Heart left ventricle (tissue), 16 donors: ENCODE measurements at places on chromosomes 4 and X.

DNA sequence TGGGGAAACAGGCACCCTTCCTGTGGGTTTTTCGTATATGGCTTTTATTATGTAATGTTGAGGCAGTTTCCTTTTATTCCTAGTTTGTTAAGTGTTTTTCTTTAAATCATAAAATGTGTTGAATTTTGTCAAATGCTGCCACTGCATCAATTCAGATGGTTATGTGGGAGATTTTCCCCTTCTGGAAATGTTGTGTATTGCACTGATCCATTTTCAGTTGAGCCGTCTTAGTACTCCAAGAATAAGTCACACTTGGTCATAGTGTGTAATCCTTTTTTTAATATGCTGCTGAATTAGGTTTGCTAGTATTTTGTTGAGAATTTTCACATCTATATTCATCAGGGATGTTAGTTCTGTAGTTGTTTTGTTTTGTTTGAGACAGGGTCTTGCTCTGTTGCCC is 9.5 kb upstream of the CTBP1 start:
- no peaks in the 10 kb centered on the region for H3K27me3 ChIP-seq
- H3K4me3 ChIP-seq: no peak overlapping the region
- H3K36me3 ChIP-seq: no peaks in the 10 kb centered on the region
- no peak for DNase-seq
- H3K27ac ChIP-seq: no peak overlapping the region

DNA sequence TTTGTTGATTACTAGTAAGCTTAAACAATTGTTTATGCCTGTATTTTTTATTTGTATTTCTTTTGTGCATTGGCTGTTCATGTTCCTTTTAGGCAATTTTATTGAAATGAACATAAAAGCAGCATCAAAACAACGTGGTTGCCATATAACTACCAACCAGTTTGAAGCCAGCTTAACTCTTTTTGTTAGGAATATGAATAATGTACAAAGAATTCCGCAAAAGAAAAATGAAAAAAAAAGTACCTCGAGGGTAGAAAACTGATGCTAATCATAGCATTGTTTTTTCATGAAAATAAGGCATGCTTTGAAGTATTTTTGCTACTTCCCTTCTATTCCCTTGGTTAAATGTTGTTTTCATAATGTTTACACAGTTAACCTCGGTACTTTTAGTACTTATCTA is 1024.0 kb upstream of the SLIT2 start:
- H3K27ac ChIP-seq: no peak overlapping the region
- H3K36me3 ChIP-seq: no peaks in the 10 kb centered on the region
- H3K27me3 ChIP-seq: no peaks in the 10 kb centered on the region
- H3K4me1 ChIP-seq: no peaks in the 10 kb centered on the region
- no peak for DNase-seq
- H3K4me3 ChIP-seq: no peak overlapping the region

DNA sequence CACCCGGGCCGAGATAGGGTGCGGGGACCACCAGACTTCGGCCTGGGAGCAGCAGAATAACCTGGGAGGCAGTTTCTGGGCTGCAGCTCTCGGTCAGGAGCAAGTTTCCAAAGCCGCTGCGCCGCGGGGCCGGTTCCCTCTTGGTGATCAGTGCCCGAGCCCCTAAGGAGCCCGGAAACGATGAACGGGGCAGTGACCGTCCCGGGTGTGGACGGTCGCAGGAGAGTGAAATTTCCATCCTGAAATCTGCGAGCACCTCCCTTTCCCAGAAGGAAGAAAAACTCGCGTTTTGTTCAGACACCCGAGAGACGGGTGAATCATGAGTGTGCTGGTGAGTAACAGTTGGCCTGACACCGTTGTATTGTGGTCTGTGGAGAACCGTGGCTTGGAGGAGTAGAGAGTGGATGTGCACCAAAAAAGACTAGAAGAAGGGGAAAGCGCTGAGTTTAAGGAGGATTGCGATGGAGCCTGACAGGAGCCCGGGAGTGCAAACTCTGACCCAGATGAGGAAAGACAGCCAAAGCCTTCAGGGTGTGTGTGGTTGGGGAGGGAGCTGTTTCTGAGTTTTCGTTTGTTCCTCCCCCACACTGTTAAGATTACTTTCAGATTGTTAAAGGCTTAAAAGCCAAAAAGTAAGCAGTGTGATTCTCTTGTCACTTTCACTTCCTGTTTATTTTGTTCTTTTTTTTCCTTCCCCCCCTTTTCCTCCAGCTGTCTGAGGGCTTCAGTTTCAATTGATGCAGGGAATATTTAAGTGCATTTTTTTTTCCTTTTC is 828 bp downstream of the MCUB start:
- no peaks in the 10 kb centered on the region for H3K36me3 ChIP-seq
- H3K27me3 ChIP-seq: no peaks in the 10 kb centered on the region
- peak overlapping the region; percentile 70 for H3K4me3 ChIP-seq
- H3K4me1 ChIP-seq: peaks cover 31% of the 10 kb centered on the region

DNA sequence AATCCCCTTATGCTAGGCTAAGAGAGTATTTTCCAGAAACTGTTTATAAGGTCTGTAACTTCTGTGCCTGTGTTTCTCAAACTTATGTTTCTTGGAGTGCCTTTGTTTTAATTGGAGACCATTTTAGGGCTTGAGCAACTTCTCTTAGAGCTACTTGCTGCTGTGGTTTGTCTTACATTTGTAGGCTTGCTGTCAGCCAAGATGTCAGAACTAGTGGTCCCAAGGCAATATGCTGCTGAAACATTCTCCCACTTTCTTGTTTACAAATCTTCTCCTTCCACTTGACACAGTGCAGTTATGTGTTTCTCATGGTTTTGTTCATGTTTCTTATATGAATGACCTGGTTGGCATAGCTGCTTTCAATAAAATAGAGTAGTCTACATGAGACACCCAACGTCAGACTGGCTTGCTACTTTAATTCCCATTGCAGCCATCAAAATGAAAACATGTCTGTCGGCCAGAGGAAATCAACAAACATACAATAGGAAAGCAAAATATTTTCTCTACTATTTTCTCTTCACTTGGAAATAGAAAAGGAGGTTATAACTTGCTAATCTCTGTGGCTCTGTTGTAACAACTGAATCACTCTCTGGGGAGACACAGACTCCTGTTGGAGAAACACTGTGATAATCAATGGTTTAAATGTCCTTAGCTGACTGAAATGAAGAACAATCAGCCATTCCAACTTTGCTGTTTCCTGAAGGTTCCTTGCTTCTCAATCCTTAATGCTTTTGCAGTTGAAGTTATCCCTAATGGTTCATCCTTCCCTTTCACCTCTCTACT is 426.4 kb downstream of the PDGFC start:
- DNase-seq: no peak
- H3K27me3 ChIP-seq: no peaks in the 10 kb centered on the region
- H3K36me3 ChIP-seq: no peaks in the 10 kb centered on the region

- H3K27me3 ChIP-seq: no peaks in the 10 kb centered on the region
- no peaks in the 10 kb centered on the region for H3K4me1 ChIP-seq
- H3K4me3 ChIP-seq: no peak overlapping the region
These were observed 4.0 kb downstream of the MAGEB2 start for GRCh38 chrX:30219372-30219771.

DNA sequence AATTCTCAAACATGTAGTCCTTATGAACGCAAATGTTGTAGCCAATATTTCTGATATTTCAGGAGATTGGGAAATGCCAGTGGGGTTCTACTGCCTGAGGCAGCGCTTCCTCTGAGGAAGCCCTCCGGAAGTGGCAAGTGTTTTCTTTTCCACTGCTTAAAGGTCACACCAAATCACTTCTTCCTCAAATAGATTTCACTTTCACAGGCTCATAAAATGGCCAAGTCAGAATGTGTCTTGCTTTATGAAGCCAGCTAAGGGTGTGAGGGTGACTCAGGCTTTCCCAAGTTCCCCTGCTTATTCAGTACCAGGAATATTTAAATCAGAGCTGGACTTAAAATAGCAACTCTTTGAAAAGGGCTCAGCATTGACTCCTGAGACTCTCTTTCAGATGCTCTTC is 514.2 kb upstream of the DIPK2B start:
- H3K27ac ChIP-seq: no peak overlapping the region
- H3K36me3 ChIP-seq: no peaks in the 10 kb centered on the region
- H3K27me3 ChIP-seq: no peaks in the 10 kb centered on the region
- no peak overlapping the region for H3K4me3 ChIP-seq
- DNase-seq: peak; percentile 2

DNA sequence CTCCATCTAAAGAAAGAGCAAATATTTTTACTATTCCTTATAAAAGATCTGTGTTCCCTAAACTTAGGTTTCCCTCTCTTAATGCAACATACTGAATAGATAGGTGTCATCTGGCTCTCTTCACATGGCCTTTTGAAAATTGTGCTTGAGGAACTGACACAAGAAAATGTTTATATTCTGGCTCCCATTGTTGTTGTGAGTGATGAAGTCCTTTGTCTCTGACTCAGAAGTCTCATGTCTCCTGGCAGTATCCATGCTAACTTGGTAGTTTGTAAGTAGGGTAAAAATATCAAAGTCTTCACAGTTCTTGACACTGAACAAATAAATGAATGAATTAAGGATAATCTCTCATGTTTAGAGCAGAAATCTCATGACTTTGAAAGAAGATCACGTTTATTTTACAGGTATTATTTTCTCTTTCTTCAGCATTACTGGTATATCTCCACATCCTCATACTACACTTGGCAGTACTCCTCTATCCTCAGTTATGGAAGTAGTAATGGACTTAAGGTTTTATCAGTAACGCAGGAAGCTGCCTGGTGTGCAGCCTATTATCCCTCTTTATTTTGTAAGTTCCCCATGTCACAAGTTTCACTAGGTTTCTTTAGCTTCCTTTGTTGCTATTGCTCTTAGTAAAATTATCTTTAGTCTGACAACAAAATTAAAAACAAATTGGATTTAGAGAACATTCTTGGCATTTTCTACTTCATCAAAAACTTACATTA is 14.2 kb upstream of the PABPC4L start:
- no peaks in the 10 kb centered on the region for H3K4me1 ChIP-seq
- H3K27me3 ChIP-seq: no peaks in the 10 kb centered on the region
- DNase-seq: no peak
- H3K36me3 ChIP-seq: no peaks in the 10 kb centered on the region
- H3K27ac ChIP-seq: no peak overlapping the region

DNA sequence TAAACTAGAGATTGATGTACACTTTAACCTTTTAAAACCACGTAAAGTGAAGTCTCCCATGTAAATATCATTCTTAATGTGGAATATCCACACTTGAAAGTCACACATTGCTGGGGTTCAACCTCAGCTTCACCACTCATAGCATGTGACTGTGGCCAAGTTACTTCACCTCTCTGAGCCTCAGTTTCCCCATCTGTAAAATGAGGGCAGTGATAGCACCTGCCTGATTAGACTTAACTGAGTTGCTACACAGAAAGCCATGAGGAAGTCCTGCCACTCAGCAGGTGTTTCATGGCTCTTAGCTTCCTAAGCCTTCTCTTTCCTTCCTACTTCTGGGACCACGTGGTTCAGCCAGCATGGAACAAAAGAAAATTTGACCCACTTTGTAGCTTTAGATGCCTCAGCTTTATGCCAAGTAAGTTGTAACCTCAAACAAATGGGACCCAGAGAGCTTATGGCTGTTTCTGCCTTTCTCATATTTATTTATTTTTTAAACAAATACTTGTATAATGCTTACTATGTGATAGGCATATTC is 277.3 kb upstream of the KLF3 start:
- no peaks in the 10 kb centered on the region for H3K27me3 ChIP-seq
- H3K27ac ChIP-seq: peak overlapping the region; percentile 27
- H3K4me1 ChIP-seq: peaks cover 25% of the 10 kb centered on the region
- no peaks in the 10 kb centered on the region for H3K36me3 ChIP-seq

DNA sequence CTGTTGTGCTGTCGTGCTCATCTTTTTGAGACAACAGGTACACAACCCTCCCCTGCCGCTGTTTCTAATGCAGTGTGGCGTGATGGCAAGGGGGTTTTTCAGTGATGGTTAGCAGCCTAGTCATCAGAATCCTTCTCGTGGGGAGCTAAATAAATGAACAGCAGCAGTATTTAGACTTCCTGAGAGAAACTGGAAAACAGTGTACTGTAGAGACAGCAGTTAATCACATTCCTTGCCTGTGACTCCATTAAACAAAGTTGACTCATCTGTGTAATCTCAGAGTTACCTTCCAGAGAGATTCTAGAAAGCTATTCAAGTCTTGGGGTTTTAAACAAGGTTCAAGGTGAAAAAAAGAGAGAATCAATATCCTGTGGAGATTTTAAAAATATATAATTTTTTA is 1753.2 kb upstream of the PCDH7 start:
- no peak overlapping the region for H3K4me3 ChIP-seq
- no peaks in the 10 kb centered on the region for H3K36me3 ChIP-seq
- H3K27ac ChIP-seq: no peak overlapping the region
- H3K4me1 ChIP-seq: no peaks in the 10 kb centered on the region

DNA sequence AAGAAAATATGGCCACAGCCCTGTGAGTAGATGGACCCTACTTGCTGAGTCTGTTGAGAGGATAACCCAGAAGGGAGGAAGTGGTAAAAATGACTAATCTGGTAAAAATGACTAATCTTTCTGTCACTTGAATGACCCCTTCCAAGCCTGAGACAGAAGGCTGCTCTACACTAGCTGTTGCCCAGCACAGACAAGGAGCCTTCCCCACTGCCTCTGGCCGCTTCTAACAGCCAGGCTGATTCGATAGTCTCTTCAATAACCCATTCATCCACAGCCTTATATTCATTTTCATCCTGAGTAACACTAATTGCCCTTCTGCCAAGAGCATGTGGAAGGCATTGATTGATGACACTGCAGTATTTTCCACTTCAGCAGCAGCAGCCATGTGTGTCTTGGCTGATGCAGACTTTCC is 18.4 kb downstream of the MAGEB17 start:
- H3K27me3 ChIP-seq: no peaks in the 10 kb centered on the region
- no peak for DNase-seq
- H3K4me1 ChIP-seq: no peaks in the 10 kb centered on the region
- no peak overlapping the region for H3K27ac ChIP-seq
- H3K4me3 ChIP-seq: no peak overlapping the region

DNA sequence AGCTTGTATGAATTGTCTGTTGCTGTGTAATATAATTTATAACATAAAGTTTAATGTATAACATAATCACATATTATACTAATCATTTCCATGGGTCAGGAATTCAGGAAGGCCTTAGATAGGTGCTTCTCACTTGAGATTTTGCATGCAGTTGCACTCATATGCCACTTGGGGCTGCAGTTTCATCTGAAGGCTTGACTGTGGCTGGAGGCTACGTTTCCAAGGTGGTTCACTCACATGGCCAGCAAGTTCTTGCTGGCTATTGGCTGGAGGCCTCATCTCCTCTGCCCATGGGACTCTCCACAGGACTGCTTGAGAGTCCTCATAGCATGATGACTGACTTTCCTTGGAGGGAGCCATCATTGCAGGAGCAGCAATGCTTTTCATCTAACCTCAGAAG is 53.4 kb upstream of the STX18 start:
- H3K36me3 ChIP-seq: no peaks in the 10 kb centered on the region
- no peak overlapping the region for H3K27ac ChIP-seq
- no peak overlapping the region for H3K4me3 ChIP-seq
- no peaks in the 10 kb centered on the region for H3K27me3 ChIP-seq
- DNase-seq: no peak

- H3K27ac ChIP-seq: no peak overlapping the region
- no peak for DNase-seq
- H3K36me3 ChIP-seq: no peaks in the 10 kb centered on the region
- H3K4me3 ChIP-seq: no peak overlapping the region
- no peaks in the 10 kb centered on the region for H3K4me1 ChIP-seq
- H3K27me3 ChIP-seq: no peaks in the 10 kb centered on the region
These were observed 56.3 kb downstream of the MSN start for GRCh38 chrX:65723706-65724105.
